ENCODE measurements at places on chromosomes 7 and 10.

DNA sequence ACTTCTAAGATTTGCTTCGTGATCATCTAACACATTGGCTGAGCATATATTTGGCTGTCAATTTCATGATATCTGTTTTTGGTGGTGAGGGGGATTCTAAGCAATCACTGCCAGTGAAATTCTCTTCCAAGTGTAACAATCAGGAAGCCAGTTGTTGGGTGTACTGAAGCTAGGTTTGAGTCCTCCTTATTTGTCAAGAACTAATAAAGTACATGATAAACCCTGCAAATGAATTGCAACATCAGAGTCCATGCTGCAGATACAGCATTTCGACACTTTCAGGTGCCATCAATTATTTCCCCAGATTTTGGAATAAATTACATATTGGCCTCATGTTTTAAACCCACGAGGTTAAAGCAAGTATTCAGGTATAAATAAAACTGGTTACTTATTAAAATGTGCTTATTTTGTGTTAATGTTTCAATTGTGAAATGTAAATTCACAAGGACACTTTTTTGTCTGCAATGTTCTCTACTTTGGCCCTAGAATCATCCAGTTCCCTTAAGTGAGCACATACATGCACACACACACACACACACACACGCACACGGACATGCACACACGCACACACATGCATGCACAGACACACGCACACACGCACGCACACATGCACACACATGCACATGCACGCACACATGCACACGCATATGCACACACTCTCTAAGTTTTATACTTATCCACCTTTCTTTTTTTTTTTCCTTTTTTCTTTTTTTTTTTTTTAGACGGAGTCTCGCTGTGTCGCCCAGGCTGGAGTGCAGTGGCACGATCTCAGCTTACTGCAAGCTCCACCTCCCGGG, 510.2 kb upstream of the KLF6 start:
- DNase-seq: no peak

- DNase-seq: no peak
These were observed 131.7 kb upstream of the HDAC9 start for GRCh38 chr7:18363751-18364380.

DNA sequence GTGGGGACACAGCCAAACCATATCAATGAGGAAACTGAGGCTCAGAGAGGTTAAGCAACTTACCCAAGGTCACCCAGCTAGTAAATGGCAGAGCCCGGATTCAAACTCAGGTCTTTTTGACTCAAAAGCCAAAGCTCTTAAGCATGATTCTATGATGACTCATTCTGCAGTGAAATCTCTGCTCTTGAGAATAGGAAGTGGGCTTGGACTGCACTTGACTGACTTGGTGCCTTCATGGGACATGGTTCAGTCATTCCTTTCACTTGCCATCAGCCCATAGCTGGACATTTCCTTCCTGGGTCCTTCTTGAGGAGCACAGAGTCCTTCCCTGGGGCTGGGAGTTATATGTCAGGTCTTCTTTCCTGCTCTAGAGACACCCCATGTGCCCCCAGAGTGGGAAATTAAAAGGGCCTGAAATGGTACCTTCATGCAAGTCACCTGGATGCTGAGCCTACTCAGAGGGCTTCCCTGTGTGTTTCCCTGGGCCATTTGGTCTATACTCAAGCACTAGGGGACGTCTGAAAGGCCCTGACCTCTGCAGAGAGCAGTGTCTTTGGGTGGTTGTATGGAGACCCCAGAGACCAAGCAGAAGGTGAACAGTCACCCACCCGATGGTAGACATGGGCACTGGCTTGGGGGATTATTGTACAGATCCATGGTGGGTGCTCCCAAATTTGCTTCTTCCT, 62.4 kb upstream of the SDK1 start:
- no peak for DNase-seq

- DNase-seq: no peak
These were observed 28.5 kb downstream of the CPED1 start for GRCh38 chr7:121016966-121017365.

DNA sequence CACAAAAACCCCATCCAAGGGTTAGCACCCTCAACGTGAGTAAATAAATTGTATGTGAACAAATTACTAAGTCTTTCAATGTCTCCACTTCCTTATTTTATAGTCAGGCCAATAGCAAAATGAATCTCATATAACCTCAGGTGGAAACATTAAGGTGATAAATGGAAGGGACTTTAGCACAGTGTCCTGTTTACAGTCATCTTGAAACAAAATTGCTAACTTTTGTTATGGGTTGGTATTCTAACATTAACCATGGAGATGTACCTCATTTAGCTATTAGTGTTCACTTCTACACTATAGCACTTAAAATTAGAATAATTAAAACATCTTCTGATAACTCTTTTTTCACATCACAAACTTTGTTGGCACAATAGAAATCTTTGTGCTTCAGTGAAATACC, 255.8 kb upstream of the CNTNAP2 start:
- no peak for DNase-seq

GRCh38 chr7:118662266-118662665, 437.8 kb downstream of the ANKRD7 start:
- DNase-seq: no peak

DNA sequence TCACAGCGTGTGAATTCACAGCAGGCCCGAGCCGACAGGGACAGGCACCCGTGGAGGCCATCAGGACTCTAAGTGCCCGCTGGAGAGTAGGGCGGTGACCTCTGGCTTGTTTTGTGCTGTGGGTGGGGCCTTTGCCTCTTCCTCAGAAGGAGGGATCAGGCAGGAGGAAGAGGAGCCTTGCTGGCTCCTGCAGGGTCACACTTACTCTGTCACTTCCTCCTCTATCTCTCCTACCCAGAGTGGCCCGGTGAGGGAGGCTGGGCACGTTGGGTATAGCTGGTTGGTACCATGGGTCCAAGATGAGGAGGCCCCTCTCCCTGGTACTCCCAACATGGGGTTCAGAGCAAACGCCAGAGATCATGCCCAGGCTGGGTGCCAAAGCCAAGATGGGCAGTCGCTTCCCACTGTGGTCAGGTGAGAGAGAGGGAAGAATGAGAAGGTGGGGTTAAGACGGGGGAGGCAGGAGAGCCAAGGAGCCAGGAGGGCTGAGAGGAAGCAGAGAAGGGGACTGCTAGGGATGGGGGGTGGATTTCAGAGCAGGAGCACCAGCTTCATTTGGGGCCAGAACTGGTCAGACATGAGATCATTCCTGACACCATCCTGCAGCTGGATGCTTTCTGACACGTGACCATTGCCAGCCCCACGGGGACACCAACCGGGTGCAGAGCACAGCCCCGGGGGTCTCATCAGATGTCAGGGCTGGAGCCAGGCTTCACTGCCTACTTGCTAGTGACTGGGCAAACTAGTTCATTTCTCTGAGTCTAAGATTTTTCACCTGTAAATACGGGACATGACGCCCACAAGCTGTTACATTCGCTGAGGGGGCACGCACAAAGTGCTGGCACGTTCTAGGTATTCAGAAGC, 54.8 kb upstream of the CACUL1 start:
- DNase-seq: peak; percentile 29

- DNase-seq: no peak
These were observed 73.1 kb downstream of the HTR7 start for GRCh38 chr10:90784771-90785170.

DNA sequence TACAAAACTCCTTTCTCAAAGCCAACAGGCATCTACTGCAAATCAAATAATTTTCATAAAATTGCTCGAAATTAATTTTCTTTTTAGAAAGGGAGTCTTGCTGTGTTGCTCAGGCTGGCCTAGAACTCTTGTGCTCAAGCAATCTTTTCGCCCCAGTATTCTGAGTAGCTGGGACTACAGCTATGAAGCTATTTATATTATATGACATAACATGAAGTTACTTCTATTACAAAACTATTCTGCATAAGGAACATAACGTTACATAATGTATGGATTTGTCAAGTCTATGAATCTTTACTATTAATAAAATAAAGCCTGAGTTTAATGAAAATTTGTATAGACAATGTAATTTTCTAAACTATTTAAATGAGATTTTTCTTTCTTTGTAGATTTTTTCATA, 415.0 kb downstream of the PARD3 start:
- DNase-seq: no peak

- DNase-seq: no peak
These were observed 490.9 kb downstream of the REEP3 start for GRCh38 chr10:64011912-64012714.

GRCh38 chr10:29328983-29329382, 40.1 kb downstream of the LYZL1 start:
- no peak for DNase-seq

- no peak for DNase-seq
These were observed 268.9 kb downstream of the ADK start for GRCh38 chr10:74419958-74420375.

GRCh38 chr10:33661580-33662336, 327.3 kb upstream of the NRP1 start:
- peak; percentile 67 for DNase-seq

DNA sequence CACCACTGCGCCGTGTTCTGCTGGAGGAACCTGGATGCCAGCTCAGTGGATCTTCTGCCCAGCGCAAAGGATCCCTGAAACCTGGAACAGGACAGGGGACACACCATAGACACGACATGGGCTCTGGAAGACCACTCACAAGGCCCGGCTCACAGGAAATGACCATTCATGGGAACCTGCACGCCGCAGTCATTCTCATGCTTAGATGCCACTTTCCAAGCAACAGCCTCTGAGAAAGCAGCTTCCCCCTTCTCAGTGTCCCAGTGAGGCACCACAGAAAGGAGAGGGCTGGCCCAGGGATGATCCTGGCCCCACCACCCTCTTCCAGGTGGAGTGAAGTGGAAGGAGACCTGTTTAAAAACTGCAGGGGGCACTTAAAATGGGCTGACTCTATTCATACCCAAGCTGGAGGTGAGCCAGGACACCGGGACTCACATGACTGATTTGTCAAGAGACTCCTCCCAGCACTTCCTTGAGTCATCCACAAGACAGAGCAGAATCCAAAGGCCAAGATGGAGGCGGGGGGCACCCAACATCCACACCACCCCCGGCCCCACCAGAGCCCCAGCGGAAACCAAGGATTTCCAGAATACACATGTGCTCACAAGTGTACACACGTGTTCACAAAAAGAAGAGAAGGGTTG, 11.2 kb downstream of the CTBP2 start:
- DNase-seq: no peak

GRCh38 chr7:42674541-42674940, 237.3 kb downstream of the C7orf25 start:
- DNase-seq: no peak

DNA sequence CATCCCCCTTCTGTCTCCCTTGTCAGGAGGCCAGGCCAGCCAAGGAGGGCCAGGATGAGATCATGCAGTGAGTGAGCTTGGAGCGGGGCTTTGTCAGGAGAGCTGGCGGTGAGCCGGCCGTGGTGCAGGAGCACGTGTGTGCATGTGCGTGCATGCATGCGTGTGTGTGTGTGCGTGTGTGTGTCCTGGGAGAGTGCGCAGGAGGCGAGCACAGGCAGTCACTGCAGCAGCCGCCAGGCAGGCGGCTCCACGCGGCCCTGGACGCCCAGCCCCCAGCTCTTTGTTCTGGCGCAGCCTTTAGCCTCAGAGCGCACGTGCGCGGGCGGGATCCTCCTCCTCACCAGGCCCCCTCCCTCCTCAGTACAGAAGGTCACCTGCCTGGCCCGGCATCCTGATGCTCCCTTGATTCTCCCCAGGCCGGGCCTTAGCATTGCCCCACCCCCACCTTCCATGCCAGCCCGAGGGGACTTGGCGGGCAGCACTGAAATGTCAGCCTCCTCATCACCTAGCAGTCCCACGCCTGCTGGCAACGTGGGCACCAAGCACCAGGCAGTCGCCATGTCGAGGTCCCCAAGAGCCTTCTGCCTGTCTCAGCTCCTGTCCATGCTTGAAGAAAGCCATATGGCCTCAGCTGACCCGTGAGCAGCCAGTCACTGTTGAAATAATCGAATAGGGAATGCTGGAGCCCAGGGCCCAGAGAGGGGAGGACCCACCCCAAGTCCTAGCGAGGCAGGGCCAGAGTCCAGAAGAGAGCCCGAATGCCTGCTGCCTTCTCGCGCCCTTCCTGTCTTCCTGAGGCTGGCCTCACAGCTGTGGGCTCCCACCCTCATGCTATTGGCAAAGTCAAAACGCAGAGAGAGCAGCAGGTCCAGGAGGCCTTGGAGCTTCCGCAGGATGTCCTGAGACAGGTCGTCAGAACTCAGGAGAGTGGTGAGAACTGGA, 125.9 kb upstream of the PPIF start:
- no peak for DNase-seq

- peak; percentile 14 for DNase-seq
These were observed 46.2 kb downstream of the JAKMIP3 start for GRCh38 chr10:132111871-132112341.

- peak; percentile 34 for DNase-seq
These were observed 63.2 kb downstream of the UNCX start for GRCh38 chr7:1295776-1296355.

DNA sequence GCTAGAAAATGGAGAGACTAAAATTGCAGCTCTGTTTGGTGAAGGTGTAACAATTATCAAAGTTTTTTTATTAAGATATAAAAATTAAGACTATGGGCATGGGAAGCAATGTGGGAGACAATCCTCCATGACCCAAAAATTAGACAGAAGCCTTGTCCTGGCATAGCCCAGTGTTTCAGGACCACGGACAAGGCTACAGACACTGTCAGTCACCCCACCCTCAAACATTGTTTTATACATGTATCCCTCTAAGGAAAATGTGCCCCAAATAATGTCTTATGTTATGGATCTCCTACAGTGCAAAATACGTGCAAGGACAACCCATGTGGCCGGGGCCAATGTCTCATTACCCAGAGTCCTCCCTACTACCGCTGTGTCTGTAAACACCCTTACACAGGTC, 24.0 kb downstream of the HABP2 start:
- DNase-seq: no peak

DNA sequence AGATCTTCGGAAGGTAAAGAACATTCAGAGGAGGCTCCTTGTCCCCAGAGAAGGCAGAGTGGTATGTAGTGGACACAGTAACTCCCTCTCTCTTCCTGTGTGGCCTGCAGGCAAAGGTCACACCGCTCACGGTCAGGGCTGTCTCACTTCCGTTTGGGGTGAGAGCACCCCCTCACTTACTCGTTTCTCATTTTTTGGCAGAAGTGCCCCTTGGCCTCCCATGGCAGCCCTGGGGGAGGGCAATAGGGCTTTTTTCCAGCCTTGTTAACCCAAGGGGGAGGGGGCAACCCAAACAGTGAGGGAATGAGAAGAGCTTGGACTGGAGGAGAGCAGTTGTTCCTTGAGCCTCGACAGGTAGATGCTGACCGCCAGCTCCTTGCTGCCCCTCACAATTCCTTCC, 31.8 kb upstream of the SRGN start:
- peak; percentile 73 for DNase-seq

DNA sequence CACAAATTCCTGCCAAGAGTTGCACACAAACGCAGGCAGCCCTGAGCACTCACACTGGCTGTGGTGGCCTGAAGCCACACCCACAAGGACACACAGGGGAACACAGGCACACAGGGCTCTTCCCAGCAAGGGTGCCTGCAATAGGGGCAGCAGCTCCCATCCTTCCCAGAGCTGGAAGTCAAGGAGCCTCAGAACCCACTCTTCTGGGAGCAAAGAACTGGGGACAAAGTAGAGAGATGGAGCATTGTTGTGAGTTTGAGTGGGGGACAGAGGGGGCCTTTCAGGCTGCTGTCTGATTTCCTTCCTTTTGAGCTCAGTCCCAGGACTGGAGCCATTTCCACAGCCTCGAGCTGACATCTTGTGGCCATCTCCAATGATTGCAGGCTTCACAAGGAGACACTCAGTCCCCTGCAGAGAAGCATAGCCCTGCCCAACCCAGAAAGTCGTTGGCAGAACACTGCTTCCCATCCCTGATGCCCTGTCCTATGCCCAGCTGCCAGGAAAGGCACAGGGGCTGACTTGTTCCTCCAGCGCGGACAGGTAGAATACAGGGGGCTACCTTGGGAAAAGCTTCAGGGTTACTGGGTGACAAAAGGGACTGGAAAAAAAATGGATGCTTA, 34.4 kb upstream of the SLF2 start:
- DNase-seq: no peak

GRCh38 chr10:61995220-61995503, 93.7 kb downstream of the ARID5B start:
- no peak for DNase-seq

Data from upper lobe of left lung (tissue), 6 donors.